ENCODE measurements at places on chromosomes 5 and 9.
A peak's percentile ranks its signal among the peaks of the same experiment; 100 is the strongest.

GRCh38 chr9:133788819-133789717, 50.9 kb upstream of the SARDH start:
- peak; percentile 32 for DNase-seq

GRCh38 chr9:77293949-77294348, 116.6 kb downstream of the VPS13A start:
- no peak for DNase-seq

- no peak for DNase-seq
Observed at GRCh38 chr9:27109621-27110020, 596 bp downstream of the TEK start.

GRCh38 chr5:18380729-18381362, 746.6 kb downstream of the TAF11L14 start:
- DNase-seq, result peak; percentile 35

DNA sequence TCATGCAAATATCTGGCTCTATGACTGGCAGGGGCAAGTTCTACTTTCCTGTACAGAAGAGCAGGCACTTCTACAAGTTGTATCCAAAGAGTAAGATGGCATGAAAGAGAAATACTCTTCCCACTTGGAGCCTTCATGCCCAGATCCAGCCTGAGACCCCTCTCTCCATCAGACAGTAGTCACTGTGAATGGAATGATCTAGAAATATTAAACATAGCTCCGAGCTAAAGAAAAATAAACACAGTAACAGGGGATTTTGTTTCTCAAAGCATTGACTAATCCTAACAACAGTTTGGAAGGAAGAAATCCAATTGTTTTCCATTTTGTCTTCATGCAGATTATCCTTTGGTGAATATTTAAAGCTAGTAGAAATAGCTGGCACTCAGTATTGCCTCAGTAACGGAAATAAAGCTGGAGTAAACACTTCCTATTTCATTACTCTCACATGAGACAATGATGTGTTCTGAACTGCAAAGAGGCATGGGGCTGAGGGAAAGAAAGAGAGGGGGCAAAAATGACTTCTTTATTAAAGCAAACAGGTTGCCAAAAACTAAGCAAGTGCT, 100.0 kb downstream of the SEMA5A start:
- DNase-seq, result peak; percentile 45

GRCh38 chr5:171712616-171713015, 73.0 kb upstream of the SMIM23 start:
- no peak for DNase-seq

- DNase-seq, result no peak
Observed at GRCh38 chr5:9194509-9194908, 351.4 kb downstream of the SEMA5A start.

- DNase-seq, result no peak
Observed at GRCh38 chr9:116336133-116336862, 182.7 kb downstream of the PAPPA start.

DNA sequence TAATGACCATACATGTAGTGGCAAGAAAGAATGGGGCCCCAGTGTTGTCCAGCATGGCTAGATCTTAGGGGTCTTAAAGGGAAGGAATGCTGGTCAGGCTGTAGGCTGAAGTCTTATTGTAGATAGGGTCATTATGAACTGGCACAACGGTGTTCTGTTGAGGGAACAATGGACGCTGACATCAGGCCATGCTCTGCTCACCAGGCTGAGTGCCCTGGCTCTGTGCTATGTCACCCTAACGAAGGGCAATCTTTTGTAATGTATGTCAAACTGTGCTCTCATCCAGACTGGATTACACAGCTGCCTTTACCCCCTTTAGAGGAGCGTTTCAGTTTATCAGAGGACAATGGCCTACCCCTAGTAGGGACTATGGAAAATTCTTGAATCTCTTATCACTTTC, 14.6 kb upstream of the ZNF608 start:
- no peak for DNase-seq

DNA sequence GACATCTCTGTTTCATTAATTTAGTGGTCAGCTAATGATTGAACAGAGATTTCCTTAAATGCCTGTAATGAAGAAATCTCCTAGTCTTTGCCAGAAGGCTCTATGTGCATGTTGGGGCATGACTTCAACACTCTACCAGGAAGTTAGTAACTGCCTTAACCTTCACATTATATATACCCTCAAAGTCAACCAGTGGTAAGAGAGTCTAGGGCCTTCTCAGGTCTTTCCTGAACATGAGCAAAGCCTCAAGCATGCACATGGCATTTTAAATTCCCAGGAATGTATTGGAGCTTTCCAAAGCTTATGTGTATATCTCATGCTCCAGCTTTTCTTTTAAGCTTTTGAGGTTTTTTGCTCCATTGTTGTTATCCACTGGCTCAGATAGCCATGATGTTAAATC, 388.3 kb downstream of the ARRDC3 start:
- no peak for DNase-seq

DNA sequence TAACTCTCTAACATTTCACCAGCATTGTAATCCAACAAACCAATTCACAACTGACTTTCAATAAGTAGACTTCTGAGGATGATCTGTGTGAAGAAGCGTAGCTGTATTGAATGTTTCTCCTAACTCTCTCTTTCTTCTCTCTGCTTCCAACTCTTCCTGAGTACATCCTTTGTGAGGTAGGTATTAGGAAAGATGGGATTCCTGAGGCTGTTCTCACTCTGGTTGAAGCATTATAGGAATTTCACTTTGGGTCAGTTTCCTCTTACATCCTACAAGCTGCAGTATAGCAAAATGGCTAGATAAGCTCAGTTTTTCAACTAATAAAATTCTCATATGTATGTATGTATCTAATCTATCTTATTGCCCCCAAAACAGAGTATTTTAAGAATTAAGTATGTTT, 702.8 kb downstream of the CETN3 start:
- no peak for DNase-seq
